ENCODE measurements at places on chromosomes 2 and 18.

DNA sequence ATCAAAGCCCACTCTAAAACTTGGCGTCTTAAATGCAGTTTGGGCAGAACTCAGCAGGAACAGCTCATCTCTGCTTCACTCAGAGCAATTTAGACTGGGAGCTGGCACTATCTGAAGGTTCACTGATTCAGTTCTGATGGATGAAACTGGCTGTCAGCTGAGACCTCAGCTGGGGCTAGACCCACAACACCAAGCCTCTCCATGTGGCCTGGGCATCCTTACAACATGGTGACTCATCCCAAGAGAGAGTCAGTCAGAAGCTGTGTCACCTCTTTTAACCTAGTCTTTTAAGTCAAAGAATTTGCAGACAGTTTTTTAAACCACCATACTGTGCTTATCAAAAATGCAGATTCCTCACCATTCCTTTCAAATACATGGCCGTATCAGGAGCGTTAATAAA is 62.6 kb upstream of the ZNF397 start:
- peak; percentile 76 for DNase-seq

GRCh38 chr2:60565472-60565871 is 12.0 kb upstream of the BCL11A start:
- no peak for DNase-seq

DNA sequence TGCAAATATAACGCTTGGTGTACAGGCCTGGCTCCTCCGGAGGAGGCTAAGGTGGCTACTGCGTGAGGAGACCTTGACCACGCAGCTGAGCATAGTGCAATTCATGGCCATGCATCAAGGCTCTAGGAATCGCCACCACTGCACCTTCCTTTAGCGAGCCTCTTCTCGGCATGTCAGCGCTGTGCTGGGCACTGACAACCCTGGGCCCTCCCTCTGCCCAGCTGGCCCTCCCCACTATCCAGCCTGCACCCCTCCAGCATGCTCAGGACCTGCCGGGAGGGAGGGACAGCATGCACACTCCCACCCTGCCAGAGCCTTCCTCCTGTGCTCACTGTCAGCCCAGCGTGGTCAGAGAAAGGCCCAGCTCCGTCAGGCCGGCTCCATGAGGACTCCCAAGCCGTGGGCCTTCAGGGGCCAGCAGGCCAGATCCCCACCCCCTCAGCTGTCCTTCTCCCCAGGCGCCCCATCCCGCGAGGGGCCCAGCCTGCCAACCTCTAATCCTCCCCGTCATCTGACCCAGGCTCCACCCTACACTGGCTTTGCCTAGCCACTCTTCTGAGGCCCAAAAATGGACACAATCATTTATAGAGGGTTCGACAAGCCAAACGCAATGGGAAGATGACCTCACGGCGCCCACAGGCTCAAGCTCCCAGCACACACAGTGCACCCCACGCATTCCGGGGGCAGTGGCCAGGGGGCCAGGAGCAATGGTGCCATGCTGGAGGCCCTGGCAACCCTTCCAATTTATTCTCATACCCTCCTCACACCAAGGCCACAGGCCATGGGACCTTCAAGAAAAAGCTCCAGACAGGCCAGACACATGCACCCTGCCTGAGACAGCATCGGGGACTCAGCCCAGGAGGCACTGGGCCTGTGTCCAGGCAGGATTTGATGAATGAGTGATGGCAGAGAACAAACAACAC is 3.5 kb downstream of the BIN1 start:
- no peak for DNase-seq

DNA sequence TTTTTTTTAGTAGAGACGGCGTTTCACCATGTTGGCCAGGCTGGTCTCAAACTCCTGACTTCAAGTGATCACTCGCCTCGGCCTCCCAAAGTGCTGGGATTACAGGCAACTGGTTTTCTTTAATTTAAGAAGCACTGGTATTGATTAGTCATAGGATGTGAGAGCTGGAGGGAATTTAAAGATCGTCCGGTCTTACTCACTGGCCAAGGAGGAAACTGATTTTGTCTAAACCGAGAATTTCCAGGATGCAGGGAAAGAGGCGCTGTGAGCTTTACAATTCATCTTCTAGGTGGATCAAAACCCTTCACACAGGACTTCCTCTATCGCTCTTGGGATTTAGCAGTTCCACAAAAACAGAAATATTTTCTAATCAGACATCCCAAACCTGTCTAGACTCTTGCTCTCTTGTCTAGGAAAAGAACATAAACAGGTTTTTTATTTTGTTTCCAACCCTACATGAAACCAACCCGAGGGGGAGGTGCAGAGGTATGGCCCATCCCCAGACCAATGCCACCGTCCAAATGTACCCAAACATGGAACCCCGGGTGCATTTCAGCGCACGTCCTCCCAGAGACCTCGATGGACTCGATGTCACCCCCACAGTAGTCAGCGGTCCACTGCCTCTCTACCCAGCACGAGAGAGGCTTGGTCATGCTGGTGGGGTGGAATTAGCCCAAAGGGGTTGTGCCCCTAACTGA is 12.5 kb upstream of the TUBB6 start:
- peak; percentile 88 for DNase-seq

- DNase-seq = no peak
Measured at GRCh38 chr18:43887491-43887890, 610.2 kb upstream of the SYT4 start.

DNA sequence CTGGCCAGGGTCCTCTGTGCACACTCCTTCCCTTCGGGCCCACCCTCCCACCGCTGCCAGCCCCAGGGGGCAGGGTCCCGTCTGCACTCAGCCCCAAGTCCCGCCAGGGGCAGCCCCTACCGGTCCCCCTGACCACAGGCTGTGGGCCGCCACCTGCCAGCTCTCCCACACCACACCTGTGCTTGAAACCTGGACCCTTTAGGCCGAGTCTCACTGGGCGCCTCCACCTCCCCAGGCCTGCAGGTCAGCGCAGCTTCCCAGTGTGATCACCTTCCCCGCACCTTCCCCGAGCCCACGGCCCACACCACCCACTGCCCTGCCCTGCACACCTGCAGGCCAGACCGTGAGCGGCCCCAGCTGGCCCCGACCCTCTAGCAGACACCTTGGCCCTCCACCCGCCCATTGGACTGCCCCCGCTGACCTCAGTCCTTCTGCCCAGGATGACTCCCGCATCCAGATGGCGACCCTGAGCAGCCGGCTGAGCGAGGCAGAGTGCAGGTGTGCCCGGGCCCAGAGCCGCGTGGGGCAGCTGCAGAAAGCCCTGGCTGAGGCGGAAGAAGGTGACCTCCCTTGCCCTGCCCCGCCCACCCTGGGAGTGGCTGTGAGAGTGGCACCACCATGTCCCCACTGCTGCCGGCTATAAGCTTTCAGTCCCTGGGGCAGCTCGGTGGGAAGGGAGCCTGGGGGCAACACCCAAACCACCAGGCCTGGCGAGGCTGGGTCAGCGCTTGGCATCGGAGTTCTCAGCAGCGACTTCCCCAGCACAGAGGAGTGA is 31.3 kb upstream of the SNED1 start:
- DNase-seq = no peak

DNA sequence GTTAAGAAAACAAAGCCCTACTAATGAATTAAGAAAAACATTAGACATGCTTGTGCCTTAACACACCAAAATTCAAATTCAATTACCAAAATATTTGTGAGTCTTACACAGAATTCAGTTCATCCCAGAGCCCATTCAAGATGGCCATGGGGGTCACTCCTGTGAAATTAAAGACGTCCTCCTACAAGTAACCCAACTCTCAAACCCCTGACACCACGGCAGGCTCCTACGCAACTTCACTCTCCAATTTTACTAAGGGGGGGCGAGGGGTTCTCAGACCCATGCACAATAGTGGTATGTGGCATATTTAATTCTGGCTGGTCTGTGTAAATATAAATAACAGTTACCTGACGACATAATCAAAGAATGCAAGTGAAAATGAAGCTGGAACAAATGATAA is 5.0 kb downstream of the ZNF516 start:
- DNase-seq = no peak

DNA sequence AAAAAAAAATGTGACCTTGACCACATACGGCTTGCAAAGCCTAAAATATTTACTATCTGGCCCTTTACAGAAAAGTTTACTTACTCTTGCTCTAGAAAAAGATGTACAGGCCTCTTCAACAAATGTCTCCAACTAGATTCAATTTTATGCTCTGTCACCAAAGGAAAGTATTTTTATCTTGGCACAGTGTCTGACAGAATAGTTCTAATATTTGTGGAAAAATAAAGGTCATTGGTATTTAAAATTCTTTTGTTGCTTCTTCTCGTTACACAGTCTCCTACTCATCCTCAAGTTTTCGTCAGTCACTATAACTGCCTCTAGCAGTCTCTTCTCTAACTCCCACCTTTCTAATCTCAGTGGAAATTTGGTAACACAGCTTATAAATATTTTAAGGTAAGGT is 1.4 kb downstream of the RBKS start:
- DNase-seq = peak; percentile 10

DNA sequence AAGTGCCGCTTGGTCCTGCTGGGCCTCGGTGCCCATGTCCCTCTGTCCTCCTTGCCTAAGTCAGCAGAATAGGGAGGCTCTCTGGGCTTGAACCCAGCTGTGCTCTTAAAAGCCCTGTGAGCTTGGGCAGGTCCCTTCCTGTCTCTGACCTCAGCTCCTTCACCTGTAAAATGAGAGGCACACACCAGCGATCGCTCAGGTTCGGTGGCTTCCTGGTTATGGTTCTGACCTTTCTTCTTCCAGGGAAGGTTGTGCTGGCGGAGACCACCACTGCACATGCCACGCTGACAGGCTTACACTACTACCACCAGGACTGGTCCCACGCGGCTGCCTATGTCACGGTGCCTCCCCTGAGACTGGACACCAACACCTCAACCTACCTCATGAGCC is 36.1 kb upstream of the MAPRE3 start:
- DNase-seq = no peak

DNA sequence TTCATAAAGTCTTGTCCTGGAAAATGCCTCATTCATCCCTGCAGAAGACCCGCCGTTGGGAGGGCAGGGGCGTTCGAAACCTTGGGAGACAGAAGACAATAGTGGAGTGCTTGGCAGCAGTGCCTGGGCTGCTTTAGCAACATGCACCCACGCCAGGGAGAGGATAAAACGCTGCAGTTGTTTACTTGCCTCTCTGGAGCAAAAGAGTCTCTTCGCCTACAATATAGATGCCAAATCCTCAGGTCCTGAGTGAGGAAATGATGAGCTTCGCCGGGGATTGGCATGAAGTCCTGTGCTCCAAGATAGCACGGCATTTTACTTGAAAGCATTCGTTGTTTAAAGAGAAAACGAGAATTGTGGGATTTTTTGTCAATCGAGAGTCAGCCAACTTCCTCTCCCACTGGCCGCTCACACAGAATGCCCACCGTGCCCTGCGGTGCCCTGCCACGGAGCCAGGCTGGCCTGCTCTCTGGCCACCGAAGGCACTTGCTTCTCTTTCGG is 152.5 kb upstream of the POU3F3 start:
- DNase-seq = no peak

- DNase-seq = no peak
Measured at GRCh38 chr18:13422541-13423147, 204.1 kb downstream of the LDLRAD4 start.

GRCh38 chr2:222442665-222443064 is 18.3 kb downstream of the SGPP2 start:
- DNase-seq = no peak

- DNase-seq = no peak
Measured at GRCh38 chr2:225052703-225053102, 10.4 kb upstream of the DOCK10 start.

GRCh38 chr2:59734743-59735142 is 818.7 kb downstream of the BCL11A start:
- DNase-seq = no peak

GRCh38 chr2:64770781-64771334 is 117.1 kb upstream of the SERTAD2 start:
- peak; percentile 91 for DNase-seq

GRCh38 chr18:39571511-39571910 is 2005.9 kb upstream of the CELF4 start:
- DNase-seq = peak; percentile 6

GRCh38 chr2:72271766-72272641 is 124.3 kb upstream of the CYP26B1 start:
- DNase-seq = no peak

DNA sequence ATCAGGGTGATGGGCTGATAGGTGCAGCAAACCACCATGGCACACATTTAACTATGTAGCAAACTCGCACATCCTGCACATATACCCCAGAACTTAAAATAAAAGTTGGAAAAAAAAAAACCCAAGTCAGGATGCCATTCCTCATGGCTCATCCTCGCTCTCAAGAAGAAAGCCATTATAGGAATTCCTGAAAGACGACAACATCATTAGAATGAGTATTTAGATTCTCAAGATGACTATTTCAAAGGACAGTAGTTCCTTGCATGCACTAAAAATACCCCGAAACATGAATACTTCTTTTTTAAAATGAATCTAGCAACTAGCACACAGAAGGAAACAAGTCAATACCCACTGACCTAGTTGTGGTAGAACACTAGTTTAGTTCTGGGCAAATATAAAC is 285.8 kb upstream of the REV1 start:
- no peak for DNase-seq

- peak; percentile 10 for DNase-seq
Measured at GRCh38 chr18:36128530-36128870, 640 bp downstream of the SLC39A6 start.

- DNase-seq = no peak
Measured at GRCh38 chr2:95073856-95074662, 47.5 kb downstream of the MRPS5 start.

DNA sequence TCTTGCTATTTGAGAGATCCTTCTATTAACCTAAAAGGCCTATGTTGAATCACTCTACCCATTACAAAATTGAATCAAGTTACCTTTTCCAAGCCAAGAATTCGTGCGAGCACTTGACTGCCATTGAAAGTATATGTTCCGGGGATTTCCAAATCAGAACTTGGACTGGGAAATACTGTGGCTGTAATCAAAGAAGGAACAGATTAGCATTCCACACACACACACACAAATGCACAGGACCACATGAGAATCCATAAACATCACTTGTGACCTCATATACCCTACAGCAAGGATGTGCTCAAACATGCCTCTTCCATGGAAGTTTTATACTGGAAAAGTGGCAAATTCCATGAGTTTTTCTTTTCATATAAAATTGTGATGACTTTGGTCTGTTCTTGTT is 86.0 kb downstream of the ABCA12 start:
- DNase-seq = no peak

DNA sequence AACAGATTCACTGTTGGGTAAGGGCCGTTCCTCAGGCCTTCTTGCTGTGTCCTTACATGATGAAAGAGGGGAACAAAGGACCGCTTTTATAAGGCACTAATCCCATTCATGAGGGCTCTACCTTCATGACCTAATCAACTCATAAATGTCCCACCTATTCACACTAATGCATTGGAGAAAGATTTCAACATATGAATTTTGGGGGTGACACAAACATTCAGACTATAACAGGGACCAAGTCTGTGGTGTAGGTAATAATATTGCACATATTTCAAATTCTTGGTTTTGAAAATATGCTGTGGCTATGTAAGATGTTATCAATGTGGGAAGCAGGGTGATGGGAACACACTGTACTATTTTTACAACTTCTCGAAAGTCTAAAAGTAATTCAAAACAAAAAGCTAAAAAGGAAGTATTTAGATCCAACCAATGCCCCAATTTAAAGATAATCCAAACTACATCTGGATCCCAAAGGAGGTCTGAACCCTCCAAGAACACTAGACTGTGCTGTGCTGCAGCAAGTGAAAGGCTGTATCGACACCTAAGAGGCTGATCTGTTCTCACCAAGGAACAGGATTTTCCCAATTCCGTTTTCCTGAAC is 82.4 kb upstream of the TGIF1 start:
- DNase-seq = peak; percentile 65
